CD4-positive, alpha-beta T cell treated with Interleukin-21 for 1 hour (primary cell): ENCODE measurements at places on chromosomes 13 and 19.

GRCh38 chr19:35346193-35347052 is 1.3 kb upstream of the FFAR1 start:
- DNase-seq: peak; percentile 83

DNA sequence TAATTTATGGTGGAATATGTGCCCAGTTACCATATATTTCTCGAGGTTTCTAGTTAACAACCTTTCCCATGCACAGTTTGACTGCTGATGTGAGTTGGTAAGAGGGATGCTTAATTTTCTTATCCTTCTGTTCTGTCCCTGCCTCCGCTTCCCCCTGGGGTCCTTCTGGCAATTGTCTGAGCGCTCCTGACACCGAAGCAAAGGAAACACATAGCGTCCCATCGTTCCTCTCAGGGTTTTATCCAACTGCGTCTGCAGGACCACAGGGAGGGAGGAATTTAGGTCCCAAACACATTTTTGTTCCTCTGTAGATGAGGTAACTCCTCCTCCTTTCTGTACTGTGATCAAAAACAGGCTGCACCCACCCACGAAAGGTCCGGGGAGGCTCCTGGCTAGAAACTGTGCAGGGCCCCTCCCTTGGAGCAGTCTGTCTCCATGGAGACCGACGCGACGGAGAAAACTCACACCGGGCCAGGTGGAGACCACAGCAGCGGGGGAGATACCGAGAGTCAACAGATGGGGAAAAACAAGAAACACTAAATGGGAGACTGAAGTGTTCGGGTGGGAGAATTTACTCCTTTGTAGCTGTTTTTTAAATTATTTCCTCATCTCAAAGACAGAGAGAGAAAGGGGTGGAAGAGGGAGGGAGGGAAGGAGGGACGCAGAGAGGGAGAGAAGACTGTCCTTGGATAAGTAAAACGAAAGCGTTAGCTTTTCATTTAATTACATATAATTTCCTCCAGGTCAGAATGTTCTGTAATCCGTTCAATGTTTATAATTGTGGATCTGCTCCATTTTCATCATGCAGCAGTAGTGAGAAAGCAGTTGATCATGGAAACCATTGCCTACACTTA is 191.8 kb upstream of the NBEA start:
- DNase-seq: no peak

DNA sequence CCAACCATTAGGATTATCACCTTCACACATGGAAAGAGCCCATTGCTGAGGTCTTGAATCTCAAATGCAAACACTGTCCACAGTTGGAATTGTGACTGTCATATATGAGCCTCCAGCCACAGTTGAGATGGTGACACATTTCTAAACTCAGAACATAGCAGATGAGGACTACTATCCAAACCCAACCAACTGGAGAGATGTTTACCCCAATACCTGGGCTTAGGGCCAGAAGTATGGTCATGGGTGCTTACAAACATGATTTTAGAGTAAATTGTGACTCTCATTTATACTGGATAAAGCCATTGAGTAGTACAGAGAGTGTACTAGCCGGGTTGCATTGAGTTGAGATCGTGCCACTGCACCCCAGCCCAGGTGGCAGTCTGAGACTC is 14.0 kb upstream of the ZNF681 start:
- no peak for DNase-seq

- DNase-seq: no peak
Observed at GRCh38 chr13:29160862-29161261, 340.7 kb downstream of the MTUS2 start.

DNA sequence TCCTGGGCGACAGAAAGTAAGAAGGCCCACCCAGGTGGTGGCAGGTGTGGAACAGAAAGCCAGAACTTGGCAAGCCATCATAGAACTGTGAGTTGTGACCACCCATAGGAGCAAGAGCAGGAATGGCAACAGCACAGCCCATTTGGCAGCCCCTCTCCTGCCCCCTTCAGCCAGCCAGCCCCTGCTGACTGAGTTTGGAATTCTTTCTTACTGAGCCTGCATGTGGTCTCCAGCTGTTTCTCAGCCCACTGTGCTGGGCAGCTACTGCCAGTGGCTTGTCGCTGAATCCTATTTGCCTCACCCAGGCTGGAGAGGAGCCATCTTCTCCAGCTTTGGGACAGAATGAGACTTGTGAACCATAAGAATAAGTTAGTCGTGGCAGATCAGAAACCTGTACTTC is 28.3 kb downstream of the CNMD start:
- no peak for DNase-seq

- no peak for DNase-seq
Observed at GRCh38 chr13:18936104-18936503, 245.5 kb downstream of the TUBA3C start.

DNA sequence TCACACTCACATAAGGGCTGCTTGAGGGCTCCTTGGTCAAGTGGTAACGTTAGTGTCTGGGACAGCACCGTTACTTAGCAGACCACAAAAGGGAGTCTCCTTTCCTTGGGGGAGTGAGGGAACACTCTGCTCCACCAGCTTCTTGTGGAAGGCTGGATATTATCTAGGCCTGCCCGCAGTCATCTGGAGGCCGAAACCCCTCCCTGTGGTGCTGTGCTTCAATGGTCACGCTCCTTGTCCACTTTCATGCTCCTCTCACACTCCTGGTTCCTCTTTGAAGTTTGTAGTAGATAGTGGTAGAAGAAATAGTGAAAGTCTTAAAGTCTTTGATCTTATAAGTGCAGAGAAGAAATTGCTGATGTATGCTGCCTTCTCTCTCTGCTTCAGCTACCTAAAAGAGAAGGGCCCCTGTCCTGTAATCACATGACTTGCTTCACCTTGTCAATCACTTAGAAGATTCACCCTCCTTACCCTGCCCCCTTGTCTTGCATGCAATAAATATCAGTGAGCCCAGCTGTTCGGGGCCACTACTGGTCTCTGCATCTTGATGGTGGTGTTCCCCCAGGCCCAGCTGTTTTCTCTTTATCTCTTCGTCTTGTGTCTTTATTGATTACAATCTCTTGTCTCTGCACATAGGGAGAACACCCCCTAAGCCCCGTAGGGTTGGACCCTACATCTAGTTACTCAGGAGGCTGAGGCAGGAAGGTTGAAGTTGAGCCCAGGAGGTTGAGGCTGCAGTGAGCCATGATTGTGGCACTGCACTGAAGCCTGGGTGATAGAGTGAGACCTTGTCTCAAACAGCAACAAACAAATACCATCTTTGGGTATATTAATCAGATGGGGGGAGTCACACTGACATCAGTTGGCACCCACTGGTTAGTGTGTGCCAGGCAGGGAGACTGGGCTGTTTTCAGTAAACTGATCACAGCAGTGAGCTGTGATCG is 11.6 kb upstream of the MZF1 start:
- no peak for DNase-seq

DNA sequence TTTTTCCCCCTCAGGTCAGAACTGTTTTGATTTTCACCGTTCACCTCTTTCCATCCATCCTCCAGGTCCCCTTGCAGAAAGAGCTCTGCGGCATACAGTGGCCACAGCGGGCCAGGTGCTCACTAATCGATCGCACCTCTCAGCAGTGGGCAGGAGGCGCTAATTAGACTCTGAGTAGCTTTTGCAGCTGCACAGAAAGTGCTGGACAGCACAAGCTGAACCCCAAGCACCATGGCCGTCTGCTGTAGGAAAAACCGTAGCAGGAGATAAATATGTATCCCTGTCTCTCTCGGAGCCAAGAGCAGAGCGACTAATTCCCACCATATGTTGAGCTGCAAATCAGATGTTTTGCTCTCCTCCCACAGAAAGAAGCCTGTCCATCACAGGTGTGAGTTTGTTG is 54.4 kb downstream of the PEX11G start:
- DNase-seq: no peak

- no peak for DNase-seq
Observed at GRCh38 chr13:76527041-76527440, 359.2 kb downstream of the KCTD12 start.

GRCh38 chr19:55099557-55100506 is 17.6 kb downstream of the PPP1R12C start:
- no peak for DNase-seq

GRCh38 chr13:66345971-66346370 is 884.2 kb downstream of the PCDH9 start:
- no peak for DNase-seq

DNA sequence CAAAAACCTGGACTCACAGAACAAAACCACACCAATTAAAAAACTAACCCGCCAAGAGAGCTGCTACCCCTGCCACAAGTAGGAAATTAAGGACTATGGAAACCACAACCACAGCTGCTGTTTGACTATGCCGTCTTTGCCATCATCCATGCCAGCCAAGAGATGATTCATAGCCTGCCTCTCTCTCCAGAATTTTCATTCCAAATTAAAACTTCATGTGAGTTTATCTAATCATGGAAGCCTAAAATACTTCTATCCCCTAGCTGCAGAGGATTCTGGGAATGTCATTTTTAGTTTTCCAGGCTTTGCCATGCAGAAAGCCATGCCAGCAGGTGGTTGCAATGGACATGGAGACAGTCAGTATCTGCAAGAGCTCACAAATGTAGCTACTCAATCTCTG is 27.6 kb upstream of the GTF2F2 start:
- DNase-seq: no peak

GRCh38 chr13:51821606-51822005 is 17.6 kb upstream of the DHRS12 start:
- DNase-seq: peak; percentile 61

DNA sequence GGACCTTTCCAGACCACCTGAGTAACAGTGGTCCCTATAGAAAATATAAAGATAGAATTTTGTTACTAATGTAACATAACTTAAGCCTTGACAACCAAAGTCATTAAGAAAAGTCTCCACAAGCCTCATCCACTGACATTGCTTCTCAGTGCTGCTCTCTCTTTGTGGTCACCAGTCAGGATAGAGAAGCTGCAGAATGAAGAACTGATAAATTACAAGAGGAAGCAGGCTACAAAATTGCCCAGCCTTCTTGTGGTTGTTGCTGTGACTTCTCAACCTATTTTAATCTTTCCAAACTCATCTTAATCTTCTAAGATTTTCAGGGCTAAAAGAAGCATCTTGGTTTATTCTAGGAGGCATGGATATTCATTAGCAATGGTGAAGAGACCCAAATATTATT is 343.8 kb downstream of the MZT1 start:
- no peak for DNase-seq

- no peak for DNase-seq
Observed at GRCh38 chr13:110963554-110963970, 48.7 kb upstream of the ANKRD10 start.

GRCh38 chr19:8569066-8569771 is 8.0 kb downstream of the MYO1F start:
- peak; percentile 84 for DNase-seq

DNA sequence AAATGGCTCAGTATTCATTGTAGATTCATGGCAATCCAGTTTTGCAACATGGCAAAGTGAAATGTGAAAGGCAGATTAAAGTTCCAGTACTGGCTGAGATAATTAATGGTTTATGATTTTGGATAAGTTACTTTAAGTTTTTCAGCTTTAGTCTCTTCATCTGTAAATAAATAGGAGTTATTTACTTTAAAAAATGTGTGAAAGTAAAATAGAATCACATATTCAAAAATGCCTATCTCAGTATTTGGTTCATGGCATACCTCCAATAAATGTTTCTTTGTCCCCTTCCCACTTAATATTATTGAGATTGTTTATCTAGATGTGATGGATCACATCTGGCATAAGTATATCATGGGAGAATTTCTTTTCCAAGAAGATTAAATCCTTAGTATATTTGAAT is 426.0 kb downstream of the GPC5 start:
- no peak for DNase-seq

DNA sequence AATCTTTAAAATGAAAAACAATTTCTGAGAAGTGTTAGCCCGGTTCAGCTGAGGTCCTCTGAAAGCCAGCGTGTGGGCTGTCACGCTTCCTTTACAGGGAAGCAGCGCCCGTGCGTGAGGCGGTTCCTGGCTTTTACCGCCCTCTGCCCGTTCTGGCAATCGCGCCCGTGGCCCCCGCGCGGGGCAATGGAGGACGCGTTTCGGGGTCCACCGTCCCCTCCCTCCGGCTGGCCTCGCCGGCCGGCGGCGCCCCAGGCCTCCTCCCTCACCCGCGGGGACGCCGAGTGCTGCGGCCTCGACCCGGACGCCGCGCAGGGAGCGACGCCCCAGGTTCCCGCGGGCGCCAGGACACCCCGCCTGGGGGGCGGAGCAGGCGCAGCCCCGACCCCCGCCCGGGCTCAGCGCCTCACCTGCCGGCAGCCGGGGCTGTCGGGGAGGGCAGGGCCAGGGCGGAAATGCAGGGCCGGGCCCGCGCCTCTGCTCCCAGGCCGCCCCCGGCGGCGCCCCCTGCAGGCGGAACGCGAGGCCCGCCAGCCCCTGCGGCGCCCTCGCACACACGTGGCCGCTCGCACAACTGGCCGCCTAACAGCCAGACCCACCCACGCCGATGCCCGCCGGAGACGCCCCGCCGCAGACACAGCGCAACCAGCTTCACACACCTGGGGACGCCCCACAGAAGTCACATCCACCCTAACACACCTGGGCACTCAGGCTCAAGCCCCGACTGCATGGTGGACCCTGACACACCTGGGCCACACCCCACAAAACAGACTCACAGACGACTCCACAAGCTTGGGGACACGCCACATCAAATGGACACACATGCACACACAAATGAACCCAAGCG is at the start of gene GGACT:
TSS of gene GGACT (minus strand) at position 459 of the 847 bp plus-strand sequence. CDS start 56,198 bp downstream, outside the sequence.
- DNase-seq: peak; percentile 86

DNA sequence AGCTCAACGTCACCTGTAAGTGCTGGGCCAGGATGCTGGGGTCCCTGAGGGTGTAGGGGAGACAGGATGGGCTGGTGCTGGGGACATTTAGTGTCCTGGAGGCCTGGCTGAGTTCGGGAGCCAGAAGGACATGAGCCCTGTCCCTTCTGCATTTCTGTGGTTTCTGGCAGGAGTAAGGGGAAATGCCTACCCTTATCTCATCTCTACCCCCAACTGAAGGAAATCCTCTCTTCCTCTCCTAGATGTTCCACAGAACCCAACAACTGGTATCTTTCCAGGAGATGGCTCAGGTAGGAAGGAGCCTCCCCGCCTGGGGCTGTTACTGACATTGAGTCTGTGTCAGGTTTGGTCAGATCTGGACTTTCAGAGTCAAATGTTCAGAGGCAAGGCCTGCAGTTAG is 1.2 kb downstream of the CD33 start:
- DNase-seq: no peak

- DNase-seq: no peak
Observed at GRCh38 chr13:83955011-83955410, 72.7 kb upstream of the SLITRK1 start.

DNA sequence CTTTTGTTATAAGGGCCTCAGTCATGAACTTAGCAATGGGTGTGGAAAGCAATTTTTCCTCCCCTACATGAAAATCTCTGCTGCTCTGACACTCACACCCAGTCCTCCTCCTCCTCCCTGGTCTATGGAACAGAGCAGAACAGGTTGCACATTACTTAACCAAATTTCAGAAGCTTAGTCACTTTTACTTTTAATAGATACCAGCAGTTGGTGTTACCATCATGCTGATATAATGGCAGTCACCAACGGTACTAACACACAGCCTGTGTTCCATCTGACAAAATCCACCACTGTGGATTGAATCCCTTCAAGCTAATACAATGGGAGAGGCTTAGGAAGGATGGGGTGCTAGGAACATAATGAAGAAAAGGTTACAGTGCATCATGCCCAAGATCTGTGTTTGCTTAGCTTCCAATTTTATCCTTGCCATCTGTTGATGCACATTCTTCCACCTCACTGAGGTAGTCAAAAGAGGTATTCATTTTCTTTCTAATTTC is 9.8 kb downstream of the TPT1 start:
- DNase-seq: no peak

GRCh38 chr19:1350867-1351266 is 32.8 kb upstream of the NDUFS7 start:
- DNase-seq: no peak
